ENCODE measurements at places on chromosomes 7 and 10.
A peak's percentile ranks its signal among the peaks of the same experiment; 100 is the strongest.

- no peak for DNase-seq
Measured at GRCh38 chr7:85928500-85928899, 715.2 kb upstream of the GRM3 start.

DNA sequence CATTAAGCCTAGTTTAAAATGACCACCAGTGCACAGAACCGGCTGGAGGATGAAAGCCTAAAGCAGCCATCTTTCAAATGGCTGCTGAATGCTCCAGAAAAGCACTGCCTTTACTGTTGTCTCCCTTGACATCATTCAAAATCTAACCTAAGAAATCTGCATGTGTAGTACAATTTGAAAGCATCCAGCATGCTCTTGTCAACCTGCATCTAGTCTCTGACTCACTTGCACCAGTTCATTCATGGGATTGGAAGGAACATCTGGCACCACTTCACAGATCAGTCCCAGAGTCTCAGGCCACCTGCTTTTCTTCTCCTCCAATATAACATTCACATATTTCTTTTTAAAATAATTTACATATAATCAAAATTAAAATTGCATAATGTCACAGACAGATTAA is 76.2 kb downstream of the RNF133 start:
- DNase-seq = no peak

DNA sequence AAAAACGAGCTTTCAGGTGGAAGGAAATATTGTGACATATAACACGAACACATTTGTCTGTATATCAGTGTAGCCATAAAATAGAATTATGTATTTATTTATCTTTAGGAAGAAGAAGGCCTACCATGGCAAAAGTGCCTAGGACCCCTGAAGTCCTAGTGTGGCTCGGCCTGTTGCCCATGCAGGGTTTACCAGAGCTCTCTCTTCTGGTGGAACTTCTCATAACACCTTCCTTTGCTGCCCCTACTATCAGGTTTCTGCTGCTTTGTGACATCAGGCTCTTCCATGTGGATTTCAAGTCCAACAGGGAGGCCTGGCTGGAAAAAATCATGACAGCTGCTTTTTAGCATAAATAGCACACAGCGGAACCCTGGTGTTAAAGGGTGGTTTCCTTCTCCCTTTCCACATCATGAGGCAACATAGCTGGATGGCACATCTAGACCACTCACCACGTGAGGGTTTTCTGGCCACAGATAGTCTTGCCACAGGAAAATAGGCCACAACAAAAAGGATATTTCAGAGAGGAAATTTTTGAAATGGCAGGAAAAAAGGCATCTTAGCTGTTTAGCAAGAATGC is 44.8 kb upstream of the ADO start:
- DNase-seq = no peak

DNA sequence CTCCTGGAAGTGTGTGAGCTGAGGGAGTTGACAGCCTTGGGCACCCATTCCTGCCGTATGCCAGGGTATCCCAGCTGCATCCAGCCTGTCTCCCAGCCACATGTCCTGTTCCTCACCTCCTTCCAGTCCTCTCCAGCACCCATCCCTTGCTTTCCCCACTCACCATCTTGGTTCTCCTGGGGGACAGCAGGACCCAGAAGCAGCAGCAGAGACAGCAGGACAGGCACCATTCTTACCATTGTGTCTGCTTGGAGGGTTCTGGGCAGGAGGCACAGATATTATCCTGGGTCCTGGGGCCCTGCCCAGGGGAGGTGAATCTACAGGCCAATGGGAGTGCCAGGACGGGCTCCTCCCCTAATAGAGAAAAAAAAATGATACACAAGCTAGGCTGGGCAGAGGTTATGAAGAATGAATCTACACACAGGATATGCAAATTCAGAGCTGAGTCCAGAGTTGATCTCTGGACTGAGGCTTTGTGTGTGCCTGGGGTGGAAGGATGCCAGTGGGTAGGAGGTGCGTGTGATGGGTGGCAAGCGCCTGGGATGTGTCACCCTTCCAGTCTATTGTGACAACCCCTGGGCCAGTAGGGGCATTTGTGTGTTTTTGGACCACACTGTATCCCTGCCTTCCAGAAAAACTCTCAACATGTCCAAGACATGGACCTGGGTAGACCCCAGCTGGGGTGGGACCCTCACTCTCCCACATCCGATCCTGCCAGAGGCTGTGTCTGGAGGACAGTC is at the start of gene AZGP1:
Gene AZGP1, minus strand, starts transcription at position 250 of the 740 bp plus-strand sequence. Its CDS starts 11 bp downstream, at position 239.
- DNase-seq = no peak

DNA sequence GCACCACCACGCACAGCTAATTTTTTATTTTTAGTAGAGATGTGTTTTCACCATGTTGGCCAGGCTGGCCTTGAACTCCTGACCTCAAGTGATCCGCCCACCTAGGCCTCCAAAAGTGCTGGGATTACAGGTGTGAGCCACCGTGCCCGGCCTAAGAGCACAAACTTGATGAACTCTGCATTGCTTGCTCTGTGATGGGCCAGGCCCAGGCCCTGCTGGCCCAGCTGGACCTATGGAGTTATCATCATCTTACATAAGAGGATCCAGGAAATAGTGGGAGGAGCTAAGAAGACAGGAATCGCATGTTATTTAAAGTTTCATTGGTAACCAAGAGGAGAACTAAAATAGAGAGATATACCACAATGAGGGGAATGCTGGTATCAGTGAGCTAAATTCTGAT is 86.9 kb downstream of the DAGLB start:
- no peak for DNase-seq

DNA sequence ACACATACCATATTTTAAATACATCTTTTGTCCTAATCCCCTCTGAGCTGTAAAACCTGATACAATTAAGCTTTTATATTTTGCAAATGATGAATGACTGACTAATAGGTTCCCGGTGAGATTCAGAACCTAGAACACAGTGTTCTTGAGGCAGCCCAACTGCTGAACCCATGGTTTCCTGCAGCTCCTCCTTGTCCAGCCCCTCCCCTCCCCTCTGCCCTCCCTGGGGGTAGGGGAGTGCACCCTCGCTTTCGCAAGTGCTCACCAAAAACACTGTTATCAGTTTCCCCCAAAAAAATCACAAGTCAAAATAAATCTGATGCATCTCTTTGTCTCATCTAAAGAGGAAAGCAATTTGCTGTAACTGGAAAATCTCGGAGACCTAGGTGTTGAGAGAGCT is 602.8 kb downstream of the KCNMA1 start:
- no peak for DNase-seq

DNA sequence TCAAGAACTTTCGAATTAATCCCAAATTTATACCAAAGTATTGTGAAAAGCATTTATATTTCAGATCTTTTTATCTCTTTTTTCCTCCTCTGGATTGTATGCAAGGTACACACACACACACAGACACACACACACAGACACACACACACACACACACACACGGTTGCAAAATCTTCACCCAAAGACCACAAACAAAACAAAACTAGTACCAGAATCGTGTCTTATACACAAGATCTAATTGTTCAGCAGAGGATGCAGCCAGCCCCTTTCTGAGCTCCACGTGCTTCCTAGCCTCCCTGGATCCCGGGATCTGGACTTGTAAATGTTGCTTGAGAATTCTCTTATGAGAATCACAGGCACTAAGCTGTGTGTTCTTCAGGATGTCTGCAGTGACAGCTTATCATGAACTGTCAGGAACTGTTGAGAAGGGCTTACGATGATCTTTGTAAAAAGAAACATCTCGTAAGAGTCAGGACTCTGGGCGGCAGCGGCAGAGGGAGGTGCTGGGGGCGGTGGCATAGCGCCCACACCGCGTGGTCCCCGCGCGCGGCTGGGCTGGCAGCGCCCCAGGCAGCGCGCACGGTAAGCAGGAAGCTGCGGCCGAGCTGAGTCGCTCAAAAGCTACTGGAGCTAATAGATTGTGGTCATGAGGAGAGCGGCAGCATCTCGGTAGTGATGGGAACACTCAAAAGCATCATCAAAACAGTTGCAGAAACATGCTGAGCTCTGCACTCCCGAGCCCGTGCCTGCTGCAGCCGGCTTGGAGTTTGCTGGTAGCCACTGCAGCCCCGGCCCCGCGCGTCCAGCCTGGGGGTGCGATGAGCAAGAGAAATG is 277.6 kb downstream of the GATA3 start:
- peak; percentile 84 for DNase-seq

- DNase-seq = no peak
Measured at GRCh38 chr7:98681511-98681910, 64.4 kb downstream of the NPTX2 start.

GRCh38 chr7:28055161-28055544 is 125.4 kb downstream of the JAZF1 start:
- no peak for DNase-seq

DNA sequence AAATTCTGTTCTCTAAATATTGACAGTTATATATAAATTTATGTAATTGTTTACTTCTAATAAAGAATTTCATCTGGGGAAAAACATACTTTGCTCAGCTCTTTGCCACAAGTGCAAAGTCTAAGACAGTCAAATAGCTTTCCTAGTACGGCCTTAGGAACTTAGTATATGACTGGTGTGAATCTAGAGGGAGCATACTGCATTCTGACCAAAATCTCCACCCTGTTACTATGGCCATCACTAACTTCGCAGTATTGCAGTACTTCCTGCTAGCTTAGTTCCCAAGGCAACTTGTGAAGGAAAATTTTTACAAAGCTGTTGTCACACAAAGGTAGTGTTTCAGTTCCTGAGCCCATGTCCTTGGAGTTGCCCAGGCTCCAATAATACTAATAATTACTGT is 181.5 kb downstream of the CFTR start:
- no peak for DNase-seq

- peak; percentile 21 for DNase-seq
Measured at GRCh38 chr7:123823898-123824753, 20.8 kb upstream of the HYAL4 start.

- DNase-seq = no peak
Measured at GRCh38 chr7:101486433-101487104, 123.9 kb downstream of the COL26A1 start.

DNA sequence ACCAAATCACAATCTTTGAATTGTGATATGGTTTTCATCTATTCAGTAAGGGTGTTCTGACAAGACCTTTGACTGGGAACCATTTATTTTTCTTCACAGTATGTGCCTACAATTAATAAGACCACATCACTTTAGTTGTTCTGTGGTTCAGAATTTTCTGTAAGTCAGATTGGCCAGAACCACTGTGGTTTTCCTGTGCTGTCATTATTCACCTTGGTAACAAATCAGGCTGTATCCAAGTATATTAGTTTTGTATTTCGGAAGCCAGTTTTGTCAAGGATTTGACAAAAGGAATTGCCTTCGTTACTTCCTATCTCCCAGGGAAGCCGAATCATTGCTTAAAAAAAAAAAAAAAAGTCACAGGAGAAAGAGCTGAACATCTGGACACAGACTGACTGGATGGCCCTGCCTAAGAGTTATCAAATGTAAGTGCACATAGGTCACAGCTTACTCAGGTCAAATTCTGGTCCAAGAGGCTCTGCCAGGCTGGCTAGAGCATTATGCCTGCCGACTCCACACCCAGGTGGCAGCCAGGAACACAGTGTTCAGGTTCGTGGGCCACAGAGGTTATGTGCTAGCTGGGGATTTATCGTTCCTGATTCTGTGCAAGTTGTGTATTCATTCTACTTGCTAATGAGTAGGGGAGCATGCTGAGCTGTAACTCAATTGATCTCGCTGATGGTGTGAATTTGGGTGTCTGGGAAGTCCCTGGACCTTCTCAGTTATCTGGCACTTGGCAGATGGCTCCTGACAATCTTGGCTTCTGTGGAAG is 175.3 kb downstream of the JAZF1 start:
- DNase-seq = no peak

DNA sequence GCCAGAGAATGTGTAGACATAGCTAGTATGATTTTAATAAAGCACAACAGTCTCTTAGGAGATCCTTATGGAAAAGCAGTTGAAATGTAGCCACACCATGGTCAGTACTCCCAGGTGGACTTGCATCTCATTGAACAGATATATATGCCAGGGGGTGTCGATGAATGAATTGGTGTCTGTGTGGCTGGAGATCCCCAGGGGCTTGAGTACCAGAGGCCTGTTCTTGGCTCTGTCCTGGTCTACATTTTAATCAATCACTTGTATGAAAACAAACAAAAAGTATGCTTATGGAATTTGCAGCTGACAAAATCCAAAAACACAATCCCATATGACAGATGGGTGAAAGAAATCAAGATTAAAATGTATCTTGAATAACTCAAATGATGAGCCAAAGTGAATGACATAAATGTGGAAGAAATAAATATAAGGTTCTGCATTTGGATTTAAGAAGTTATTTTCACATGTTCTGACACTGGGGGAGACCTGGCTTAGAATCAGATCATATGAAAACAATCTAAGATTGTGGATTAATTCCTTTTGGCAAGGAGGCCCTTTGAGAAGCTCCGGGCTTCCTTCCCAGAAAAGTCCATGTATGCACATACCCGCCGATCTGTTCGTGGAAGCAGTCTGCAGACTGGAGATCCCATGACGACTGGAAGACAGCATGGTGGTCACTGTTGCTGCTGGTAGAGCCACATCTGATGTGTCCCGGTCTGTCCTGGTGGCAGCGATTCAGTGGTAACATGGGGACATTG is 15.6 kb downstream of the CLEC2L start:
- no peak for DNase-seq

DNA sequence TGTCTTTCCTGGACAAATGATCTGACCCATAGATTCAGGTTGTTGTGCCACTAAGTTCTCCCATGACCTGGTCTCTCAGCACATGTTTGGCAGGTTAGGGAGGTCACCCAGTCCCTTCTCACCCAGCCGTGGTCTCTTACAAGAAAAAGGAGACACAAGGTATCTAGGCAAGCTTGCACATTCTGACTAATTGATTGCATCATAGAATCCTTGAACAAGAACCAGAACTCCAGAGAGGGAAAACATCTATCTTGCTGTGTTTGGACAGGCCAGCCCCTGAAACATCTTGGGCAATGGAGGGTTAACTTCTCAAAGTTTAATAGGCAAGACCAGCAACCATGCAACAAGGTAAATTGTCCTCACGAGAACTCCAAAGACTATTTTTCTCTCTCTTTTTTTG is 8.5 kb upstream of the HK1 start:
- DNase-seq = no peak

- no peak for DNase-seq
Measured at GRCh38 chr10:114900658-114901057, 37.3 kb upstream of the TRUB1 start.

GRCh38 chr10:136465-136762 is 1.2 kb downstream of the ZMYND11 start:
- DNase-seq = no peak

DNA sequence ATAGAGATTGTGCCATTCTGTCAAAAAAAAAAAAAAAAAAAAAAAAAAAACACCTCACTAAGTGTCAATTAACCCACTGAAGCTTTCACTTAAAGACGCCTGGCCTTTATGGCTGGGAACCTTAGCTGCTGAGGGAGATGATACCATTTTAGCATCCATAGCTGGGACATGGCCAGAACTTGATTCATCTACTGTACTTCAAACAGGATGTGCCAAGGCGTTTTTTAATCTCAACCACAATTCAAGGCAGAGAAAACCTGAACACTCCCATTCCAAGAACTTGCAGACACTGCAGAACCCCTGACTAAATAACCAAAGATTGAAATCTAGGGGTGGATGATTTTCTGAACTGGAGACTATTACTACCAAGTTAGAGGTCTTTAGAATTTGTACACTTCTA is 996.6 kb downstream of the SORCS1 start:
- no peak for DNase-seq

DNA sequence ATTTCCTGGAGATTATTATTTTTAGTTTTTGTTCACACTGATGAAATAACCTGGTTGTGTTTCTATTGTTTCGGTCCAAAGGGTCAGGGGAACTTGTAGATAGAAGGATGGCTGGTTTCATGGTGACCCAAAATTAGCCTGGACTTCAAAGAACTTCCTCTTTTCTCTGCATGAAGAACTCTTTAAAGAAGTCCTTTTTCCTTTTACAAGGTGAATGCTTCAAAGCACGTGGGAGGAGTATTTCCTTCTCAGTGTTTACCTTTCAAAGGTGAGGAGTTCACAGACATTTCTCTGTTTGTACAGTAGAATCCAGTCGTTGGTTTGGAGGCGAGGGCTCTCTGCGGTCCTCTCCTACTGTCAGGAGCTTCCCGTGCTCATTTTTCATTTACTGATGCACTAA is 561.7 kb downstream of the GATA3 start:
- peak; percentile 68 for DNase-seq
